ENCODE measurements at places on chromosomes 16 and 17.

DNA sequence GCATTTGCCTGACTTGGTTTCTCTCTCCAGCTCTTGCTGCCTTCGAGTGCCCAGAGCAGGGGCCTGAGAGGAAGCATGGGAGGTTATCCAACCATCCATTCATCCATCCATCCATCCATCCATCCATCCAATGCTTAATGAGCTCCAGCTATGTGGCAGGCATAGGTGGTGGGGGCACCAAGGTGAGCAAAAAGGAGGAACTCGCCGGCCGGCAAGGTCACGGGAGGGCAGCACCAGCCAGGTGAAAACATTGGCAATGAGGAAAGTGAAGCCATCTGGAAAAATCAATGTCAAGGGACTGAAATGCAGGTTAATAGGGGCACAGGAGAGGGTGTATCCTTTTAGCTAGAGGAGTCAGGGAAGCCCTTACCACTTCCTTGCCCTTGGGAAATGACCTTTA is 18.2 kb upstream of the DOK4 start:
- no peak for DNase-seq

DNA sequence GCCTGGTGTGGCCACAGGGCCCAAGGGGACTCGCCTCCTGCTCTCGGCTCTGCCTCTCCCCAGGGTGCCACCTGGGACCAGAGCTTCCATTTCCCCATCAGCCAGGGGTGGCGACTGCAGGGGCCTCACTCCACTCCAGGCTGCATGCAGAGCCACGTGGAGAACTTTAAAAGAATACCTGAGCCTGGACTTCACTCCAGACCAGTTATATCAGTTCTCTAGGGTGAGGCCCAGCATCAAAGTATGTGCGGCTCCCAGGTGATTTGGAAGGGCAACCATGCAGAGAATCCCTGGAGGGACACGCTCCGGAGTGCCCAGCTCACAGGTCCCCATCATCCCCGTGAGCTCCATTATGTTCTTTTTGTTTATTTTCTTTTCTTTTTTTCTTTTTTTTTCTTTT is 39.8 kb downstream of the KIAA0513 start:
- DNase-seq = no peak

GRCh38 chr17:4625181-4625617 is 16.3 kb downstream of the ALOX15 start:
- DNase-seq = no peak

DNA sequence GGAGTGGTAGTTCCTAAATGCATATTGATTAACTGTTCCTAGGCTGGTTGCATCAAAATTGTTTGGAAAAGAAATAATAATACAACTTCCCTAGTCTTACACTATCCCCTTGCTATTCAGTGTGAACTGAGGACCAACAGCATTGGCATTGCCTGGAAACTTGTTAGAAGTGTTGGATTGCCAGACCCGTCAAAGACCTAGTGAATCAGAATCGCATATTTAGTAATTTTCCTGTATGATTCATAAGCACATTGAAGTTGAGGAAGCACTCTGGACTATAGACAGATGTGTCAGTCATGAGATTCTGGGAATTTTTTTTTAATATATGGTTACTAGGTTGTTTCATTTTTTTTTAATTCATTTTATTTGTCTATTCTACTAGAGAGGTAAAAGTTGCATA is 34.7 kb upstream of the KCNJ16 start:
- DNase-seq = no peak

GRCh38 chr17:3636908-3637373 is 381 bp downstream of the CTNS start:
- DNase-seq = no peak

GRCh38 chr17:17648762-17649161 is 32.5 kb upstream of the RAI1 start:
- DNase-seq = no peak

- DNase-seq = peak; percentile 99
These were observed 768 bp upstream of the TBX6 start for GRCh38 chr16:30092373-30093010.

GRCh38 chr16:70680495-70681381 is 5.1 kb downstream of the MTSS2 start:
- no peak for DNase-seq

DNA sequence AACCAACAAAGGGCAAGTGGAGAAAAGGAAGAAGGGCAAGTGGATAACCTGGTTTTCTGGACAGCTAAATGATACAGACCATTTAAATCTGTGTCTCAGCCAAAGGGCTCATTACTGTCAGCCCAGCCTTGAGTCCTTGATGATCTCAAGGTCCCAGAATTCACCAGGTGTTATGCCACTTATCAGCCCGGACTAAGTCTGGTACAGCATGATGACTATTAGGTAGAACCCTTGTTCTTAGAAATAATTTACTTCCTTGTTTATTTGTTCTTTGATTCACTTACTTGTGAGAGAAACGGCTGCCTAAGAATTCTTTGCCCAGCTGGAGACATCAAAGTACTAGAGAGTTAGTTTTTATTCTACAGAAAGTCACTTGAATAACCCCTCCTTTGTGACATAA is 3.5 kb downstream of the PDILT start:
- no peak for DNase-seq

GRCh38 chr17:6108382-6108781 is 38.2 kb downstream of the WSCD1 start:
- no peak for DNase-seq

DNA sequence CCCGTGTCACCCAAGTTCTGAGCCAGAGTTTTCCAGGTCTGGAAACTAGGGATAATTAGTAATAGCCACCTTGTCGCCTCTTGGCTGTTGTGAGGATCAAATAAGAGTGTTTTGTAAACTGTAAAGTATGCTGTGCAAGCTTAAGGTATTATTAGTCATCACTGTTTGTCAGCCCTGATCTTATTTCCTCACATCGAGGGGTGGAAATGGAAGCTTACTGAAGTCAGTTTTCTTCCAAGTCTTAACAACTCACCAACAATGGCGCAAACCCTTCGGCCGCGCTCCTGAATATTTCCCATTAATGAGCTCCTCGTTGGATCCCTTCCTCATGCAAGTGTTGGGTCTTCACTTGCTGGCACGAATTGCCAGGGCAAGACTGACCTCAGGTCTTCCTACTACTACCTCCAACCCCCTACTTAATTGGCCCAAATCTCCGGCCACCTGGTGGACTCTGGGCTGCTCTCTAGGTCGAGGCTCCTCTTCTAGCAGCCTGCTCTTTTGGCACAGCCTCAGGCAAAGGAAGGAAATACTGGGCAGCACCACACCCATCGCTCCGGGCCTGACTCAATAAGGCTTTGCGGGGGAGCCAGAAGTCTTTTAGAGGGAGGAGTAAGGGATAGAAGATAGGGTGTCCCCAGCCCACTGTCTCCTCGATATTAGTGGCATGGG is 885 bp upstream of the SLC35B1 start:
- DNase-seq = no peak

- DNase-seq = no peak
These were observed 30.1 kb downstream of the HOXB1 start for GRCh38 chr17:48500435-48501426.

GRCh38 chr17:2093349-2093748 is 38.4 kb downstream of the HIC1 start:
- DNase-seq = no peak

DNA sequence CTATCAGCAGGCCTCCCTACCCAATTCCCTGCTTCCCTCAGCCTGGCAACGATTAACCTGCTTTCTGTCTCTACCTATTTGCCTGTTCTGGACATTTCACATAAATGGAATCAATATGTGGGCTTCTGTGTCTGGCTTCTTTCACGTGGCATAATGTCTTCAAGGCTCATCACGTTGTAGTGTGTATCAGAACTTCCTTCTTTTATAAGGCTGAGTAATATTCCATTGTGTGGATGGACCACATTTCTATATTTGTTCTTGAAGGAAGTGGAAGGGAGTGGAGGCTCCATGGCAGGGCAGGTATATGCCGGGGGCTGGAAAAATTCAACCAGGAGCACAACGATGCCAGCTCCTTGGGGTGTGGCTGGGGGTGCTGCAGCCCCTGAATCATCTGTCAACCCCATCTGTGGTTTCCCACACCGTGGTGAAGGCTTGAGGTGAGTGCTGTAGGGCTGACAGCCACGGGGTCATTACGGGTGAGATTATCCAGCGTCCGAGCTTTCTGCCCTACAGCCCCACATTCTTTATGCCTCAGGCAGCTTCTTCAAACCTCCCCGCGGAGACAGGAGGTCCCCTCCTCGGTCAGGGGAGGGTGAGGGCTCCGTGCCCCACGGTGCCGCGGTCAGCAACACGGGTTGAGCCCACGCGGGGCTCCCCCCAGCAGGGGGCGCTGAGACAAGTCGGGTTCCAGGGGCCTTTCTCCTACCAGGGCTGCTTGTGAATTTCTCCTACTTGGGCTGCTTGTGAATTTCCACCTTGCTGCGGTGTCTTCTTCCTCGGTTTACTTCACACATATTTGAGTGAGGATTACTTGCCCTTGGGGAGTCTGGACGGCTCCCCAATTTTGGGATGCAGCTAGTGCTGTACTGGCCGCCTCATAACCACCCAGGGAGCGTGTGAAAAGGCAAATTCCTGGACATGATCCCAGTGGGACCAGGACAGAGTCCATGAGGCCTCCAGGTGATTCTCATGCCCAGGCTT is 18.3 kb upstream of the WFIKKN2 start:
- DNase-seq = peak; percentile 47

DNA sequence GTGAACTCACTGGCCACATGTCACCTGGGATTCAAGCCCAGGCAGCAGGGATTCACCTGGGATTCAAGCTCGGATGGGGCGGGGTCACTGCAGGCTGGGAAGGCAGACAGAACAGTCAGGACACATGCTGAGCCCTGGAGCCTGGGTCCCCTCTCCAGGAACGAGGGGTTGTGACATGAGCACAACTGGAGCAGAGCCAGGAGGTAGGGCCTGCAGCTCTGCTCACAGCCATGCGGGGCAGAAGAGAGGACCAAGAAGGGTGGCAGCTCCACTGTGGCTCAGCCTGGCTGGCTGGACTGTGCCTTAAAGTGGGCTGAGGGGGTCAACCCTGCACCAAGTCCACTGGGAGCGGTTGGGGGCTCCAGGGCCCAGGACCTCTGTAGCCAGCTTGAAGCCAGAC is 150.1 kb downstream of the RAB11FIP4 start:
- no peak for DNase-seq

DNA sequence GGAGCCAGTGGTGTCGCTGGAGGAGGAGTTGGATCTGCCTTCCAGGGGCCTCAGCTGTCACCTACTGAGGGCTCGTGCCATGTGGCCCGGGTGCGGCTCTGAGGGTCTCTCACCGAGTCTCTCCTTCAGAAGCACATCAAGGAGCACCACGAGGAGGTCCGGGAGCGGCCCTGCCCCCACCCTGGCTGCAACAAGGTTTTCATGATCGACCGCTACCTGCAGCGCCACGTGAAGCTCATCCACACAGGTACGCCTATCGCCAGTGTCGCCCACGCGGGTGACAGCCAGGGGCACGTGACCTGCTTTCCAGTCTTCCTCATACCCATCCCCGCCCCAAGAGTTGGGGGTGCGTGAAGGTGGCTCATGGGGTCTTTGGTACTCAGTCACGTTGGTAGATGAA is 12.5 kb downstream of the ZNF276 start:
- DNase-seq = no peak

- peak; percentile 65 for DNase-seq
These were observed 8.6 kb upstream of the UBE2I start for GRCh38 chr16:1300664-1301476.

DNA sequence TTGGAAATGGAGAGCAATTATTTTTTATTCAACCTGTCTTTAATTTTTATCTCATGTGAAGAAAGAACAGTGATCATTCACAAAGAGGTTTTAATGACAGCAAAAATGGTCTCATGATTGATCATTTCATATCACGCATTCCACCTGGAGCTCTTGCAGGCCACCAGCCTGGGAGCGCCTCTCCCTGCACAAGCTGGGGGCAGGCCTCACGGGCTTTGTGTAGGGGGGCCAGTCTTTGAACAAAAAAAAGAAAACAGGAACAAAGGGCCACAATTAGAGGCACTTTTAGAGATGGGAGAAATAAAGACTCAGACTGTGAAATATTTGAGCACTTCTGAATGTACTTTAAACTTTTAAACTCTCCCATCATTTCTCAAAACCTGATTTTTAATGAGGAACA is 232.9 kb downstream of the CHD9NB start:
- DNase-seq = no peak

DNA sequence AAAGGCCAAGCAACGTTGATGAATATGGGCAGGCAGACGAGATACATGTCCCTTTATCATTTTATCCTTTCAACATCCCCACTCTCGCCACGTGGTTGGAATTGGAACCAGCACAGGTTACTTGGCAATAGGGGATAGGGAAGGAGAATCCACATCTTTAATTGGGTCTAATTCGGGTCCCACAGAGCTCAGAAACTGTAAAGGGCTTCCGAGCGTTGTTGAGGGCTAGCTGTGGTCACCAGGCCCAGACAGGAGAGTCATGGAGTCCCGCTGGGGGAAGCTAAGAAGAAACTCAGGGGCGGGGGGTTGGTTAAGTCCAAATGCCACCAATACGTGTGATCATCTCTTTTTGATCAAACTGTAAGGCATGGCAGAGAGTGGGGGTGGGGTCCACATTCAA is 271.3 kb upstream of the ZFHX3 start:
- DNase-seq = no peak

- DNase-seq = no peak
These were observed 168.0 kb downstream of the AATF start for GRCh38 chr17:37116671-37117185.

GRCh38 chr16:11890231-11890965 is 25.4 kb downstream of the GSPT1 start:
- DNase-seq = no peak

GRCh38 chr16:76487411-76488064 is 210.3 kb downstream of the CNTNAP4 start:
- no peak for DNase-seq
